ENCODE measurements at places on chromosomes 3 and 15.

DNA sequence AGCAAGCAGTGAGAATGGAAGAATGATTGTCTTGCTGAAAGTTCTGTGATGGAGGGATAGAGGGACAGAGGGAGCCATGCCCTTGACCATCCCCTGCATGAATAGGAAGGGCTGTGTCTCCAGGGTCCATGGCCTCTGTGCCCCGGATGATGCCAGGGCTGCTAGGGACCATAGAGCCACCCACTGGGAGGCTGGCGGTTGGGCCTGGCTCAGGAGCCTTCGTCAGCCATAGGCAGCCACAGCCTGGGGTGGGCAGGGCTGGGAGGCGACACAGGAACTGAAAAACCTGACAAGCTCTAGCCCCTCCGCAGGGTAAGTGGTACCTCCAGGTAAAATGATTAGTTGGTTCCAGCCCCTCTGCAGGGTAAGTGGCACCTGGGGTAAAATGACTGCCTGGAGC, 19.1 kb upstream of the LAMP3 start:
- no peak for DNase-seq

DNA sequence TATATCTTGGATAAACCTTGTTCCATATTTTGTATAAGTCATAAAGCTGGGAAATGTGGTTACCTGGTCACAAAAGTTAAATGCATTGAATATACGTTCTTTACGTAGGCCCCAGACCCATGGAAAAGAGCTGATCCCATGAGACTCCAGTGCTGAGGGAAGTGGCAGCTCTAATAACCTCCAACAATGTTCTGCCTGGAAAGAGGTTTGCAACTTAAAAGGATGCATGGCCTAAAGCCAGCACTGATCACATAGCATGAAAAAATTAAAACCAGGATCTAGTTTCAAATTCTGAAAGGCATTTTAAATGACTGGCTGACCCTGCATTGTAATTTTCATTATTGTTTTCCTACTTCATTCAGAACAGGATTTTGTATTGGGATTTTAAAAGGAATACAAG, 27.9 kb upstream of the STRIT1 start:
- DNase-seq: peak; percentile 17

DNA sequence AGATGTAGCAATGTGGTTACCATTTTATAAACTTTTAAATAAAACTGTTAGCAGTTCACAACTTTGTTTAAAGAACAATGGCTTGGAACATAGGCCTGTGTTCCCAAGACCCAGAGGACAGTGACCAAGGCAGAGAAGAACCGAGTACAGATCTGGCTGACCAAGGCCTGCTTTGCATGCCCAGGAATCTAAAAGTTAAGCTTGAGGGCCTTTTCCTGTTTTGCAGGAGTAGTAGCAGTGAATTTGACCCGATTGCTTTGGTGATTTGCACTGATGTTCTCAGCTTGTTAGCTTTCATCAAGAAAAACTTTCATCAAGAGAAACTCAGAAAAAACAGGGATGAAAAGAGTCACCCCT, 9.9 kb downstream of the FILIP1L start:
- DNase-seq: no peak

GRCh38 chr3:172680684-172681083, 30.2 kb downstream of the NCEH1 start:
- no peak for DNase-seq

GRCh38 chr15:76327191-76328105, 9.1 kb upstream of the ISL2 start:
- no peak for DNase-seq

GRCh38 chr3:195117978-195118581, 152.9 kb downstream of the XXYLT1 start:
- DNase-seq: no peak

DNA sequence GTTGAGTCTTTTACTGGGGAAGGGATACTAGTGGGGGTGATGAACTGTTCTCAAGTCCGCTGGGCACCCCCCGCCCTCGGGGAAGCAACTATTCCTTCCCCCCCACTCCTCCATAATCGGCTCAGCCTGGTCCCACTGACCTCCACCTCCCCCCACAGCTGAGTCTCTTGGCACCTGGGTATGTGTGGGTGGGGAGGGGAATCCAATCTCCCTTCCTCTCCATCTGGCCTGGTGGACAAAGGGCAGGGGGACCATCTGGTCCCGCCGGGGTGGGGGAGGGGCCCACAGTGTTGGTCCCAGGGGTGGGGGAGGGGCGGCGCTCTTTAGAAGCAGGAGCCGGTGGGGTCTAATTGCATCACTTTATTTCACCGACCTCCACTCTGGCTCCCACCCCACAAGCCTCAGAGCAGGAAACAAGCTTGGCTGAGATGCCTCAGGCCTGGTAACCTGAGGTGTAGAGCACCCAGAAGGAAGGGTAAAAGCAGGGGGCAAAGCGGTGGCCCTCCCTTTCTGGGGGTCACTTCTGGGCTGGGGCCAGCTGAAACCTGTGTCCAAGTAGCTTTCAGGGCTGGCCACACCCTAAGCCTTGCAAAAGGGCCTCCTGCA, 1.0 kb upstream of the PCBP4 start:
- no peak for DNase-seq

All from NCI-H2081 treated with DMSO at 0.1 percent for 48 hours (cell line).